ENCODE measurements at places on chromosomes 5 and 9. TPM values are rescaled to one million over a fixed set of nuclear protein-coding genes. Genes with fewer than 3 reads are reported as not detected.

DNA sequence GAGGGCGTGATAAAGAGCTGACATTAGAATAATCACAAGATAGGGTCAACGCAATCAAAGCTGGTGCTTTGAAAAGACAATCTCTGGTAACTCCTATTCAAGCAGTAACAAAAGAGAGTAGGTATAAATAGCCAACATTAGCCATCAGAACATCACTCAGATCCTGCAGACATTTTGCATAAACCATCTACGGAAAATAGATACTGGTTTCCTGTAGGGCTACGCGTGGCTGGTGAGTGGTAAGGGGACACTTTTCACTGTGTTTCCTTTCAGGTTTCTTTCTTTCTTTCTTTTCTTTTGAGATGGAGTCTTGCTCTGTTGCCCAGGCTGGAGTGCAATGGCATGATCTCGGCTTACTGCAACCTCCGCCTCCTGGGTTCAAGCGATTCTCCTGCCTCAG is 22.3 kb downstream of the TTF1 start:
- no peak for DNase-seq

DNA sequence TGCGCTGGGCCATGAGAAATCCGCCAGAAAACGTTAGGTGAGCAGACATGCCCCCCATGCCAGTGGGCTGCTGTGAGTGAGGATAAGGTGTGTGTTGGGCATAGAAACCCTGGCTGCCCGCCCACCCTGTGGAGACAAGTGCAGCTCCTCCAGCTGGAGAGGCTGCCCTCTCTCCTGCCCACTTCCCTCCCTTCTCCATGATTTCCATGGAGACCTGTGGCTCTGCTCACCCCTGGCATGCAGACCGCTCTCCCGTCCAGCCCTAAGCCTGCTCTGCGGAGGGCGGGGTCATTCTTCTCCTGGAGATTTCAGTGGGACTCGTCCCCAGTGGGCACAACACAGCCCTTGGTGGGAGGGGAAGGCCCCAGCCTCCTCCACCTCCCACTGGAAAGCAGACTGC is 133.0 kb upstream of the FAM120A start:
- DNase-seq, result no peak

DNA sequence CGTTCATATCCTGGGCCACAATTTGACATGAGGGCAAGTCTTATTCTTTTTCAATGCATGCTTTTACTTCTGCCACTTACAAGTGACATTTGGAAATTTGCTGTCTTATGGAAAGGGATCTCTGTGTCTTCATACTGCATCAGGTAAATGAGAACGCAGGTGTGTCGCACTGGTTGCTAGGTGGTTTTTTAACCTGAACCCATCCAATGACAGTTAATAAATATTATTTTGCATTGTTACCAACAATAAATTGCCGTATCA is 1.1 kb downstream of the ADAMTS16 start:
- no peak for DNase-seq

The PCDHA7 gene
- polyA plus RNA-seq, result 0.62 TPM

The IL13 gene
- polyA plus RNA-seq, result not detected

All from kidney (tissue), 22 donors.